Esophagus muscularis mucosa (tissue), 4 donors: ENCODE measurements at places on chromosomes 4 and X. TPM values are rescaled to one million over a fixed set of nuclear protein-coding genes. Genes with fewer than 3 reads are reported as not detected.

DNA sequence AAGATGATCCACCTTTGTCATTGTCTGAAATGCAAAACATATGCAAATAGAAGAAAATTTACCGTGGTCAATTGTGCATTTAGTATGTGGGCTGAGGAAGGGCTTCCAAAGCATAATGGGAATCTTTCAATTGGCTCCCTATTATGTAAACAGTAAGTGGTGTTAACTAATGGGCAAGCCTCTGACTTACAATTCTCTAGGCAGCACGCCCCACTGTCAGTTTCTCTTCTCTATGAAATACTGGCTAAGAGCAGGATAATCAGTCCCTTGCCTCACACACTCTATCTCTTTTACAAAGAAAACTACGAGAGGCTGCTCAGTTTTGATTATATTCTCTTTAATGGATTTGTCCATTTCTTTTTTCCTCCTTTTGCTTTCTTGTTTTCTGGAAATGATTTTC lies 1272.6 kb downstream of the PCDH19 start:
- no peaks in the 10 kb centered on the region for H3K27me3 ChIP-seq
- DNase-seq: no peak
- H3K4me3 ChIP-seq: no peak overlapping the region
- no peak overlapping the region for H3K27ac ChIP-seq
- no peaks in the 10 kb centered on the region for H3K4me1 ChIP-seq

GRCh38 chrX:74225111-74225510 lies 78.9 kb upstream of the ZCCHC13 start:
- no peak overlapping the region for H3K27ac ChIP-seq
- H3K4me3 ChIP-seq: no peak overlapping the region
- no peaks in the 10 kb centered on the region for H3K27me3 ChIP-seq
- no peaks in the 10 kb centered on the region for H3K4me1 ChIP-seq

DNA sequence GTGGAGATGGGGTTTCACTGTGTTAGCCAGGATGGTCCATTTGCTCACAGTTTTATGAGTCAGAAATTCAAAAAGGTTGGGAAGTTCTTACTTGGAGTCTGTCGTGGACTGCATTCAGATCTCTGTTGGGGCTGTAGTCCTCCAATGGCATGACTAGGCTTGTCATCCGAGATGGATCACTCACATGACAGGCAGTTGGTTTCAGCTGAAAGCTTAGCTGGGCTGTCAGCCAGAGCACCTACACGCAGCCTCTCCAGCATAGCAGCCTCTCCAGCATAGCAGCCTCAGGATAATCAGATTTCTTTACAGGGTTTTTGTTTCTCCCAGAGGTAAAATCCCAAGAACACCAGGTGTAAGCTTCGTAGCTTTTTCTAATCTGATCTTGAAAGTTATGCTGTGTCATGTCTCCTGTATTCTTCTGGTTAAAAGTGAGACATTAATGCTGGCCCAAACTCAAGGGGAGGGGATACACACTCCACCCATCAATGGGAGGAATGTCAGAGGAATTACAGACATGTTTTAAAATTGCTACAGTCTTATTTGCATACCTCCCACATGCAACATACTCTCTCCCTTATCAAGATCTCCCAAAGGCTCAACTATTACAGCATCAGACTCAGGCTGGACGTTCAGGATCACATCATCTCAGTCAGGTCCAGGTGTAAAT lies 31.6 kb upstream of the SOD3 start:
- H3K27ac ChIP-seq: peak overlapping the region; percentile 63
- DNase-seq: peak; percentile 80
- no peaks in the 10 kb centered on the region for H3K36me3 ChIP-seq
- no peak overlapping the region for H3K4me3 ChIP-seq

TRAM1L1 gene
- total RNA-seq: 2.2 TPM

PAGE4 gene
- 1.4 TPM for total RNA-seq

GRCh38 chr4:106512706-106513105 lies 144.1 kb upstream of the GIMD1 start:
- no peak for DNase-seq
- H3K36me3 ChIP-seq: no peaks in the 10 kb centered on the region
- no peak overlapping the region for H3K27ac ChIP-seq

DNA sequence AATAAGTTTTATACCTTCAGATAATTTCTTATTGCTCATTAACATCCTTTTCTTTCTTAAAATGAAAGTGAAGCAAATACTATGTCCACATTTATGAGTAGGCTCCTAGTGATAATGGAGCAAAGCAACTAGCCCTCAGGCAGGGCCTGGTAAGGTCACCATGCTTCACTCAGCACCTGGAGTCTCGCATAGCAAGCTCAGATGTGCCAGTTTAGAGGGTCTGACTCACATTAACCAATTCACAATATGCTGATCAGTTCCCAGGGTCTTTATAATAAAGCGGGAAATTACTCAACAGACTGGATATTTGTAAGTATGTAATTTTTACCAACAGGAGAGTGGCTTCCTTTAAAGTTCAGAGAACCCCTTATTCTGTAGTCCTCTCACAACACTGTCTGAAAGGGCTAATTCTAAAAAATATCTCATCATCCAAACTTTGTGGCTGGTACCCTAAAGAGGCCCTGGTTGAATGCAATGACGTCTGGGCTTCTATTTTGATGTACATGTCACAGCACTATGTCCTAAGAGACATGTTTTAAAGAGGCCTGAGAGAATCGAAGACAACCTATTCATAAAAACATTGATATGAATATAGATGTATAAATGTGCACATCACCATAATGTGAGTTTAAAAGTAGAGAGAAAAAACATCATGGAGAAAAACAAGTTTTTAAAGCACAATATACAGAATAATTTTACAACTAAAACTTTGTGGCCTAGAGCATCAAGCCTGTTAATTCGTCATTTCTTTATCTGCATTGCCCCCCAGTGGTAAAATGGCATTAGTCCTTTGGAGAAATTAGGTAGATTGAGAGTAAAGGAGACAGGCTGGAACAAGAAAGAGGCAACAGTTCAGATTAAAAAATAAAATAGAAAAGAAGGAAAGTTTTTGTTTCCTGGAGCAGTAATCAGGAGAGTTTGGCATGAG lies 44.3 kb downstream of the IL21 start:
- H3K27me3 ChIP-seq: no peaks in the 10 kb centered on the region
- no peaks in the 10 kb centered on the region for H3K36me3 ChIP-seq
- no peaks in the 10 kb centered on the region for H3K4me1 ChIP-seq
- no peak for DNase-seq
- H3K27ac ChIP-seq: no peak overlapping the region

TCP11X2 gene
- total RNA-seq: not detected

DNA sequence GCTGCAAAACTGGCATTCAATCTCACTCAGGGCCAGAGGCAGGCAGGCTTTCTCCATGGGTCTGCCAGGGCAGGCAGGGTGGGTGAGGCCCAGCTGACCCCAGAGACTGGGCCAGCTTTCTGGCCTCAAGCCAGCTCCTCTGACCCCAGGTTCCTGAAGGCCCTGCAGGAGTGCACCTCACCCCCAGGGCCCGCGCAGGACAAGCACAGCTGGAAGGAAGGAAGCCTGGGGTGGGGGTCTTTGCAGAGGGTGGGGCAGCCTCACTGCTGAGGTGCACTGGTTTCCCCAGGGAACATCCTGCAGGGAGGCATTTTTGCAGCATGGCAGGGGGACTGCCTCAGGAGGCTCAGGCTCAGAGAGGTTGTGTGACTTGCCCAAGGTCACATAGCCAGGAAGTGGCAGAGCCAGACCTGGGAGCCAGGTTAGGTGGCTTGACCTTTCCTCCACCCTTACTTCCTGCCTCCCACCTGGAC lies 31.5 kb upstream of the AFAP1 start:
- no peak overlapping the region for H3K4me3 ChIP-seq
- H3K36me3 ChIP-seq: no peaks in the 10 kb centered on the region
- DNase-seq: no peak
- no peaks in the 10 kb centered on the region for H3K27me3 ChIP-seq

DNA sequence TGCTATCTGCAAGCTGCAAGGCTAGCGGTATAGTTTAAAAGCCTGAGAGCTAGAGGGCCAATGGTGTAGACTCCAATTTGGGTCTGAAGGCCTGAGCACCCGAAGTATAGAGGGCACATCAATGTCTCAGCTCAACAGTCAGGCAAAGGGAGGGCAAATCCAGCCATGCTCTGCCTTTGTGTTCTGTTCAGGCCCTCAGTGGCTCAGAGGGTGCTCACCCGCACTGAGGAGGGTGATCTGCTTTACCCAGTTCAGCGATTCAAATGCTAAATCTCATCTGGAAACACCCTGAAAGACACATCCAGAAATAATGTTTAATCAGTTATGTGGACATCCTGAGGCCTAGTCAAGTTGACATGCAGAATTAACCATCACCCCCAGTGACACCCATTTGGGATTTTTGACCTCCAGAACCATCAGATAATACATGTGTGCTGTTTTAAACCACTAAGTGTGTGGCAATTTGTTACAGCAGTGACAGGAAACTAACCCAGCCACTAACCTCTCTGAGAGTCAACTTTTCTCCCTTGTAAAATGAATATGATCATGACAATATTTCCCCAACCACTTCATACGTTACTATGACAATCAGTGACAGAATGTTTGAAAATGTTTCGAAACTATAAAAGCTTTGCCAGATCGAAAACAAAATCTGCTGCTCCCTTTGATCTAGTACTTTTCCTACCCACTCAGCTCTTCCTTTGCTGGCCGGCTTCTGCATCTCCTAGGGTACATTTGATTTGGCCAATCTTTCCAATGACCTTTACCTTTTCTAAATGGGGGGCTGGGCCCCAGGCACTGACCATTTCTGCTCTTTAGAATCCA lies 8.4 kb upstream of the TBL1X start:
- H3K4me3 ChIP-seq: no peak overlapping the region
- H3K36me3 ChIP-seq: no peaks in the 10 kb centered on the region
- H3K27me3 ChIP-seq: no peaks in the 10 kb centered on the region
- no peaks in the 10 kb centered on the region for H3K4me1 ChIP-seq
- DNase-seq: no peak

- no peak overlapping the region for H3K4me3 ChIP-seq
- no peaks in the 10 kb centered on the region for H3K27me3 ChIP-seq
- no peaks in the 10 kb centered on the region for H3K4me1 ChIP-seq
- H3K27ac ChIP-seq: no peak overlapping the region
- no peak for DNase-seq
These were observed 1.3 kb downstream of the CXCL10 start for GRCh38 chr4:76022031-76022430.

CFAP47 gene
- total RNA-seq: under 0.01 TPM

- no peak for DNase-seq
- no peaks in the 10 kb centered on the region for H3K27me3 ChIP-seq
- no peak overlapping the region for H3K27ac ChIP-seq
- no peaks in the 10 kb centered on the region for H3K36me3 ChIP-seq
These were observed 137.6 kb upstream of the SPIN4 start for GRCh38 chrX:63488546-63489373.

DNA sequence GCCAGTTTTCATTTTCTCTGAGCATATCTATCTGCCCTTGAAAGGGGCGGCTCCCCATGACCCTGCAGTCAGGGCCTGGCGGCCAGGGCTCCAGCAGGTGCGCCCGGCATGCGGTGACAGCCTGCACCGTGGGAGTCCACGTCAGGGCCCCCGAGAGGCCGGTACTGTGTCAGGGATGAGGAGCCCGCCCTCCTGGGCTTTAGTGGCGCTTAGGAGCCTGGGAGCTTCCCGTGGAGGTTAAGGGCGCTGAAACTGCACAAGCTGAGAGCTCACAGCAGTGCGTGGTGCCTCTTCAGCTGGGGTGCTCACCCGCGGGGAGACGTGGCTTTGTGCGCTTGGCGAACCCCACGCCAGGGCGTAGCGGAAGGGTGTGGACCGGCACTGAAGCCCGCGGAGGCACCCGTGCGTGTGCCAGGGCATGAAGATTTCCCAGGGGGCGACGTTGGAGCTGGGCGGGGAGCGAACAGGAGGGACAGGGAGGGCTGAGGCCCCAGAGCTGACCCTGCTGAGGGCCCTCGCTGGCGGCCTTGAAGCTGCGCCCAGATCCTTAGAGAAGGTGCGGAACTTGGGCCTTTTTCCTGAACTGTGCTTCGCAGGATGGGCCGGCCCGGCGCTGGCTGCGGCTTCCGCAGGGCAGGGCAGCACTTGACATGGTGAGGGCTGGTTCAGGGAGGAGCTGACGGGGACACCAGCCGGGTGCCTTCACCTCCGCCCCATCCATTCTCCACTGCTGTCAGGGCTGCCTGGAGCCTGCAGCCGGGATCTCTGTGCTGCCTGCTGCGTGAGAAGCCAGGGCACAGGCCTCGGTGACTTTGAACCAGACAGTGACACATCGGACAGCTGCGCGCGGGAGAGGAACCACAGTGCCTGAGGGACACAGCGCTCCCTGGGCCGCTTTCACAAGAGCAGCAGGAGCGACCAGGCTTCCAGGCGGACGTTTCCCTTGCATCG lies 32.9 kb downstream of the HTT-AS start:
- no peaks in the 10 kb centered on the region for H3K36me3 ChIP-seq
- no peak for DNase-seq
- H3K4me3 ChIP-seq: peak overlapping the region; percentile 46
- H3K27me3 ChIP-seq: no peaks in the 10 kb centered on the region
- peak overlapping the region; percentile 38 for H3K27ac ChIP-seq

GRCh38 chr4:83905952-83906351 lies 370.0 kb downstream of the GPAT3 start:
- no peak overlapping the region for H3K27ac ChIP-seq
- H3K27me3 ChIP-seq: no peaks in the 10 kb centered on the region
- no peak overlapping the region for H3K4me3 ChIP-seq
- peaks cover 4% of the 10 kb centered on the region for H3K4me1 ChIP-seq
- no peak for DNase-seq
- no peaks in the 10 kb centered on the region for H3K36me3 ChIP-seq

DNA sequence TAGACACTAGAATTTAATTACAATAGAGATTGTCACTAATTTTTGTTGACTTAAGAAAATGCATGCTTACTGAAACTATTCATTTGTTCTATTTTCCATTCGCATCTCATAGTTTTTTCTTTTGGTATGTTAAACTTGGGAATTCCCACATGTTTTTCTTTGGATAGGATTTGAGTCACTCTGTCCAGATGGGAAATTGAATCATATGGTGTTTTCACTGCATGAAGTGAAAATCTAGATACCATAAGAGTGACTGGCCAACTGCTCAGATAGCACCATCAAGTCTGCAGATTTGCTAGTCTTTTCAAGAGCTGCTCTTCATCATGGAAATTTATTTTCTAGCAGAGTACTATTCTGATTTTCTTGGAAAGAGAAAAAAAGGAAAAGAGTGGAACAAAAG lies 172.6 kb downstream of the FAM47B start:
- H3K4me3 ChIP-seq: no peak overlapping the region
- no peaks in the 10 kb centered on the region for H3K4me1 ChIP-seq
- H3K27ac ChIP-seq: no peak overlapping the region
- H3K36me3 ChIP-seq: no peaks in the 10 kb centered on the region
- H3K27me3 ChIP-seq: no peaks in the 10 kb centered on the region
- no peak for DNase-seq

CT47B1 gene
- total RNA-seq: not detected

DNA sequence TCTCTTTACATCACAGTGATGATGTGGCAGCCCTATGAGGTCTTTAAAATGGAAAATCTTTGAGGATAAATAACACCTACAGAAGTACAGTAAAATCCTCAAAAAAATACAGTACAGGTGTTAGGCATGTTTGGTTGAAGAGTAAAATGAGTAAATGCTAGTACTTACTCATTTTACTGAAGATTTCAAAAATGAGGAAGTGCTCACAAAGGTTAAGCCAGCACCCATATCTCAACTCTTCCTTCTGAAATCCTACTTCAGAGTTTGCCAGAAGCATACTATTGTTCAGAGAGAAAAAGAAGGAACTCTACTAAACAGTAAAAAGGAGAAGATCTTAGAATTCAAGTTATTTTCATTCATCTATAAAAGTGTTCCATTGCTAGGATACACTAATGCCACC lies 130.9 kb downstream of the CBR4 start:
- no peak for DNase-seq
- peaks cover 100% of the 10 kb centered on the region for H3K4me1 ChIP-seq
- H3K4me3 ChIP-seq: no peak overlapping the region
- H3K27ac ChIP-seq: peak overlapping the region; percentile 88
- no peaks in the 10 kb centered on the region for H3K27me3 ChIP-seq
- H3K36me3 ChIP-seq: peaks cover 38% of the 10 kb centered on the region

GRCh38 chr4:1599491-1600210 lies 84.5 kb downstream of the FAM53A start:
- H3K4me3 ChIP-seq: no peak overlapping the region
- no peaks in the 10 kb centered on the region for H3K36me3 ChIP-seq

MAMLD1 gene
- 5.3 TPM for total RNA-seq

TEX13B gene
- not detected for total RNA-seq
